Effector memory CD4-positive, alpha-beta T cell (primary cell): ENCODE measurements at places on chromosomes 16 and 17.

- no peak for DNase-seq
These were observed 57.1 kb upstream of the PVALEF start for GRCh38 chr17:81108220-81108619.

DNA sequence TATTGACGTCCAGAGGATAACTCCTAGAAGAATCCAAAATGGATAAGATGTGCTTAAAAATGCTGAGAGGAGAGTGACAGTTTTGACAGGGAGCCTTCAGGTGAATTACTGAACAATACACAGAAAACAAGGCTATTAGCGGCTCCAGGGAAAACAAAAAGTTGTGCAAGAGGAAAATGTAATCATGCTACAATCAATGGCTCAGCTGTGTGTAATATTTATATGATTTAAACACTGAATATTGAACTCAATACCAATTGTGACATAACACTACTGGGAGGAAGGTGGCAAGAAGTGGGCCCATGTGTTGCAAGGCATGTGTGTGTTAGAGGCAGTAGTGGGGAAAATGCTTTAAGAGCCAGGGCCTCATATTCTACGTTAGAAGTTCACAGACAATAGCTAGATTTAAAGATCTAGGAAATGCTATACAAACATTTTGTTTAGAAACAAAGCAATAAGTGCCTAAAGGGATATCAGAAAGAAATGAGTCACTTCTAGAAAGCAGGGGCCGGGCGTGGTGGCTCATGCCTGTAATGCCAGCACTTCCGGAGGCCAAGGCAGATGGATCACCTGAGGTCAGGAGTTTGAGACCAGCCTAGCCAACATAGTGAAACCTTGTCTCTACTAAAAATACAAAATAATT lies 253.2 kb upstream of the IRX5 start:
- DNase-seq: no peak

DNA sequence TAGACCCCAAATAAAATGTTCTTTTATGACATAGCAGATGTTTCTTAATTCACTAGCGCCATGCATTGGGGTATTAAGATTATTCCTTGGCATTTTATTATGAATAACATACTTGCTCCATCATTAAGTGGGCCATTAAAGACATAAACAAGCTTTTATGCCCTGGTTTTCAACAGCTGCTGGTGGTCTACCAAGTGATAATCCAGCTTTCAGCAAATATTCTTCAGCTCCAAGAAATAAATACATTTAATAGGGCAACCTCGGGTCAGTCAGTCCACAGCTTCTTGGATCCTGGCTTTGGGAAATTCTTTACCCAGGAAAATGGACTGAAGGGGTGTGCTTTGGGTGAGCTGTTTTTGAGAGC lies 217.3 kb upstream of the IRX3 start:
- no peak for DNase-seq

GRCh38 chr17:26731005-26731921 lies 562.7 kb upstream of the WSB1 start:
- DNase-seq: no peak

- no peak for DNase-seq
These were observed 479.1 kb downstream of the SOX9 start for GRCh38 chr17:72599891-72600290.

- no peak for DNase-seq
These were observed 15.7 kb upstream of the WFIKKN1 start for GRCh38 chr16:615122-615521.

DNA sequence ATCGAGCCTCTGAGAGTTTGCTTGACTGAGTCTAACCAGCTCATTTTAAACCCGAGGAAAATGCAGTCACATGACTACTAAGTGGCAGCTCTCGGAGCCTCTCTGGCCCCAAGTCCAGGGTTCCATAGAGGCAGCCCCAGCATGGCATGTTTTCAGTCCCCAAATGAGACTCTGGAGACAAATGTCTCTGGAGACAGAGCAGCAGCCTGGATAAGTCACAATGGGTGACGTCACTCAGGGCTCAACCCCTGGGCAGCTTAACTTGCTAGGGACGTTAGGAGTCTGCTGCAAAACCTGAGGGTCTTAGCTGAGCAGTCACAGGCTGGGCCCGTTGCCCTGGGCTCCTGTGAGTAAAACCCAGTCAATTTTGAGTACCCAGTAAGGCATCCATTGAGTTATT lies 6.9 kb upstream of the STH start:
- no peak for DNase-seq

DNA sequence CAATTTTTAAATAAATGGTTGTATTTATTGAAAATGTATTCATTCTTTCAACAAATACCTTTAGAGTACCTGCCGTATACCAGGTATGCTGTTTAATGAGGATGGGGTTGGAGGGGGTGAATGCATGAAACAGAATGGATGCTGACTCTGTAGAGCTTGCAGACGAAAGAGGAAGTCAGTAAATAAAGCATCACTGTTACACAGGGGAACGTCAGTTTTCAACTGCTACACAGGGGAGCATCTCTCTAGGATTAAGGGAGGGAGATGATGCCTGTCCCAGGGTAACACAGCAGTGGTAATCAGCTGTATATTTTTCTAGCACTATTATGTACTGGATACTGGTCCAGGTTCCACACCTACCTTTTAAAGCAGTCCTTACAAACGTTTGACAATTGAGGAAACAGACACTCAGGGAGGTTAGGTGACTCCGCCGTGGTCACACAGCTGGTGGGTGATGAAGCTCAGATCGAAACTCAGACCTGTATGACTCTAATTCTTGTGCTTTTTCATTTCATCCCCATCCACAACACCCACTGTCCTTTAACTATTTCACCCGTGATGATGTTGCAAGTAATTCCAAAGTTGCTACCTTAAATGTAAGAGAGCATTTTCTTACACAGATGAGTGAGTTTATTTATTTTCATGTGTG lies 452.1 kb upstream of the HSBP1 start:
- DNase-seq: no peak

DNA sequence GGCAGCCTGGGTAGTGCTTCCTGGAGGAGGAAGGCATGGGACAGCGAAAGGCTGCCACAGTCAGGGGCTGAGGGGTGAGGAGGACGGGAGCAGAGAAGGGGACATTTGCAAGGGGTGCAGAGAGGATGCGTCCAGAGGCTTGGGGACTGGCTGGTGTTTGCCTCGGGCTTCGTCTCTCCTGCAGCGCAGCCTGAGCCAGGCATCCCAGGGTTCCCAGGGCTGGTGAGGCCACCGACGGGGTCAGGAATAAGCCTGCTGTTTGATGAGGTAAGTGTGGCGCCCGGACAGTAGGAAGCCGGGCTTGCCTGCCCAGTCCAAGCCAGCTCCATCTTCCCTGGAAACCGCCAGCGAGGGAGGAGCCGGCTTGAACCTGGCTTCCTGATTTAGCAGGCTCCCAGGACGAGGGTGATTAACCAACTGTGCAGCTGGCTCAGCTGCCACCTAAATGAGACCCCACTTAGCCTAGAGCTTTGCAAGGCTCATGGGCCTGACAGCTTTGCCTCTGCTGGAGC lies 47.8 kb downstream of the PITPNM3 start:
- no peak for DNase-seq

- no peak for DNase-seq
These were observed 3.4 kb downstream of the SPOP start for GRCh38 chr17:49674507-49674906.

- no peak for DNase-seq
These were observed 78.6 kb upstream of the ZNF469 start for GRCh38 chr16:88303890-88304819.

GRCh38 chr16:73213732-73214455 lies 166.0 kb upstream of the ZFHX3 start:
- DNase-seq: no peak

- no peak for DNase-seq
These were observed 957 bp downstream of the OXLD1 start for GRCh38 chr17:81665205-81666091.

- no peak for DNase-seq
These were observed 7.2 kb downstream of the PFAS start for GRCh38 chr17:8256291-8256690.

- DNase-seq: no peak
These were observed 89.1 kb upstream of the NOL11 start for GRCh38 chr17:67628580-67629013.

- DNase-seq: no peak
These were observed 72.7 kb downstream of the NT5M start for GRCh38 chr17:17375841-17376240.
